ENCODE measurements at places on chromosomes 2 and 18. TPM values are rescaled to one million over a fixed set of nuclear protein-coding genes. Genes with fewer than 3 reads are reported as not detected.

The AQP12B gene
- total RNA-seq, result not detected

The MROH2A gene
- total RNA-seq, result not detected

The GALNT3 gene
- total RNA-seq, result 78.2 TPM

The UGT1A7 gene
- total RNA-seq, result 1.4 TPM

The WIPF1 gene
- total RNA-seq, result 1.4 TPM

The ABCB11 gene
- total RNA-seq, result not detected

The TEKT4 gene
- total RNA-seq, result not detected

The GKN1 gene
- not detected for total RNA-seq

The DCDC2C gene
- not detected for total RNA-seq

Data from tracheal epithelial cell (primary cell).